Activated CD4-positive, CD25-positive, alpha-beta regulatory T cell treated with anti-CD3 and anti-CD28 coated beads, Interleukin-2, amount 50 U/mL, for 16 hours (primary cell): ENCODE measurements at places on chromosomes 2 and 18.

- no peak for DNase-seq
Observed at GRCh38 chr2:219744600-219744999, 117.2 kb downstream of the SLC4A3 start.

- DNase-seq, result no peak
Observed at GRCh38 chr2:11408959-11409571, 56.9 kb downstream of the E2F6 start.

GRCh38 chr2:60544062-60544461, 9.4 kb downstream of the BCL11A start:
- DNase-seq, result no peak

- DNase-seq, result no peak
Observed at GRCh38 chr2:160576054-160576499, 82.5 kb upstream of the RBMS1 start.

GRCh38 chr2:225788571-225789094, 389.1 kb downstream of the NYAP2 start:
- no peak for DNase-seq
